Stimulated activated CD8-positive, alpha-beta memory T cell treated with anti-CD3 and anti-CD28 coated beads, Interleukin-15, amount 100 ng/mL, for 48 hours (primary cell): ENCODE measurements at places on chromosomes 11 and 22.

- no peak for DNase-seq
These were observed 9.0 kb downstream of the TUBA8 start for GRCh38 chr22:18119409-18120110.

DNA sequence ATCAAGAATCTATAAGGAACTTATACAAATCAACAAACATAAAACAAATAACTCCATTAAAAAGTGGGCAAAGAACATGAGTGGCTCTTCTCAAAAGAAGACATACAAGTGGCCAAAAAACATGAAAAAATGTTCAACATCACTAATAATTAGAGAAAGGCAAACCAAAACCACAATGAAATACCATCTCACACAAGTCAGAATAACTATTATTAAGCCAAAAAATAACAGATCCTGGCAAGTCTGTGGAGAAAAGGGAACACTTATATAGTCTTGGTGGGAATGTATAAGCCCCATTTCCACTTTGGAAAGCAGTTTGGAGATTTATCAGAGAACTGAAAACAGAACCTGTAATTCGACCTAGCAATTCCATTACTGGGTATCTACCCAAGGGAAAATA, 921.0 kb downstream of the KCNA4 start:
- DNase-seq: no peak

GRCh38 chr11:92152245-92152644, 72.4 kb upstream of the FAT3 start:
- no peak for DNase-seq

DNA sequence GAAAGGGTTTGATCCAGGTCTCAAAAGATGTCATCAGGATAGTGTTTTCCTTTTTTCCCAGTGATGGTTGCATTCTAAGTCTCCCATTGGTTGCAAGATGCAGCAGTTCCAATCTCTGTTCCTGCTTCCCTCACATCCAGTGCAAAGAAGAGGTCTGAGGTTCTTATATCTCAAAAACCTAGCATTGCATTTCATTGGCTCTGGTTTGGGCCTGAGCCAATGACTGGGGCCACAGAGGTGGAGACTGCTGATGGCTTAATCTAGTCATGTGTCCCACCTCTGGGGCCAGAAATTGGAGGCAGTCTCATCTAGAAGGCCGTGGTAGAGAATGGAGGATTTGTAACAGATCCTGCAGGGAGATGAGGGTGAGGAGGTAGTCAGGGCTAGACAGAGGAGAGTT, 13.2 kb upstream of the MICAL2 start:
- no peak for DNase-seq
